ENCODE measurements at places on chromosomes 2 and 18.
A peak's percentile ranks its signal among the peaks of the same experiment; 100 is the strongest.

DNA sequence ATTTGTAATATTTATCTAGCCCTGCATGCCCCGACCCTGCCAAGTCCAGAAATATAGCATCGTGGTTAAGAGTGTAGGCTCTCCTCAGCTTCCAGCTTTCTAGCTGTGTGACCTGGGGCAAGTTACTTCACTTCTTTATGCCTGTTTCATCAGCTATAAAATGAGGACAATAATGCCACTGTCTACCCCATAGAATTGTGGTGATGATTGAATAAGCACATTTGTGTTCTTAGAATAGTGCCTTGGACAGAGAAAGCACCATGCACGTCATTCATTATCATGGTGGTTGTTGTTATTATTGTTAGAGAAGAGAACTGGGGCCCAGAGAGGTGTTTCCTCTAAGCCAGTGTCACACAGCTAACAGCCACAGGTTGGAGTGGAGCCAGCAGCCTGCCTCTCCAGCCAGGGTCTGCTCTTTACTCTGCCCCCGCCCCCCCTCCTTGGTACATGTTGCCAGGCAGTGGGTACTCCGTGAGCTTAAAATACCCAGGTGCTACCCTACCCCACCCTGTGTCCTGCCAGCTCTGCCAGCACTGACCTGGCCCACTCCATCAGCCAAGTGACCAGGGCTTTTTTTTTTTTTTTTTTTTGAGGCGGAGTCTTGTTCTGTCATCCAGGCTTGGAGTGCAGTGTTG lies 202.1 kb downstream of the CTIF start:
- DNase-seq: no peak

- DNase-seq: no peak
Observed at GRCh38 chr2:74843899-74844298, 10.0 kb downstream of the HK2 start.

DNA sequence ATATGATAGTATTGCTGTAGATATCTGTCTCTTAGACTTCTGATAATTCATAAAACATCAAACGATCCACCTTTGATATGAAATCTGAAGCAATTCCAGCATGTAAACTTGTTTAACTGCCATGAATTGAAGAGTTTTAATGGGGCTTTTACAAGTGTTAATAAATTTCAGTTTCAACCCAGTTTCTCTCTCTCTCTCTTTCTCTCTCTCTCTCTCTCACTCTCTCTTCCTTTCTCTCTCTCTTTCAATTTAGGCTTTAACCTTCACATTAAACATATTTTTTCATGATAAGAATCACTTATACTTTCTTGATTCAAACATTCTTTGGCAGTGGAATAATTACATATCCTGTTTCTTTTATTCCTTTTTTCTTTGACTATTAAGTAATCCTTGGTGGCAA lies 296.1 kb downstream of the EPHA4 start:
- DNase-seq: no peak

DNA sequence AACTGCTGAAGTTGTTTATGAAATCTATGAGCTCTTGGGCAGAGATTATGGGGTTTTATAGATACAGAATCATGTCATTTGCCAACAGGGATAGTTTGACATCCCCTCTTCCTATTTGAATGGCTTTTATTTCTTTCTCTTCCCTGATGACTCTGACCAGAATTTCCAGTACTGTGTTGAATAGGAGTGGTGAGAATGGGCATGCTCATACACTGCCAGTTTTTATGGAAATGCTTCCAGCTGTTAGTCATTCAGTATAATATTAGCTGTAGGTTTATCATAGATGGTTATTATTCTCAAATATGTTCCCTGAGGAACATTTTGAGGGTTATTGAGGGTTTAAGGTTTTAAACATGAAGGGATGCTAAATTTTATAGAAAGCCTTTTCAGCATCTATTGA lies 121.2 kb downstream of the NR4A2 start:
- DNase-seq: no peak

GRCh38 chr2:104046466-104046865 lies 807.4 kb upstream of the POU3F3 start:
- DNase-seq: no peak

DNA sequence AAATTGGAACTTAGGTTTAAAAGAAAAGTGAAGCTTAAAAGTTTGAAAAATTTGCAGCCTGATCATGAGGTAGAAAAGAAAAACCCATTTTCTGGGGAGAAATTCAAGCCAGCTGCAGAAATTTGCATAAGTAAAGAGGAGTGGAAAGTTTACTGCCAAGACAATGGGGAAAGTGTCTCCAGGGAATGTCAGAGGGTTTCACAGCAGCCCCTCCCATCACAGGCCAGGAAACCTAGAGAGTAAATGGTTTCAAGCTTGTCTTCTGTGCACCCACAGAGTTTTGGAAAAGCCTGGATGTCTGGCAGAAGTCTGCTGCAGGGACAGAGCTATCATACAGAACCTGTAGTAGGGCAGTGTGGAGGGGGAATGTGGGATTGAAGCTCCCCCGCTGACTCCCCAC lies 254.0 kb upstream of the FSIP2 start:
- DNase-seq: no peak

GRCh38 chr2:200975672-200976071 lies 12.2 kb upstream of the ORC2 start:
- DNase-seq: no peak

DNA sequence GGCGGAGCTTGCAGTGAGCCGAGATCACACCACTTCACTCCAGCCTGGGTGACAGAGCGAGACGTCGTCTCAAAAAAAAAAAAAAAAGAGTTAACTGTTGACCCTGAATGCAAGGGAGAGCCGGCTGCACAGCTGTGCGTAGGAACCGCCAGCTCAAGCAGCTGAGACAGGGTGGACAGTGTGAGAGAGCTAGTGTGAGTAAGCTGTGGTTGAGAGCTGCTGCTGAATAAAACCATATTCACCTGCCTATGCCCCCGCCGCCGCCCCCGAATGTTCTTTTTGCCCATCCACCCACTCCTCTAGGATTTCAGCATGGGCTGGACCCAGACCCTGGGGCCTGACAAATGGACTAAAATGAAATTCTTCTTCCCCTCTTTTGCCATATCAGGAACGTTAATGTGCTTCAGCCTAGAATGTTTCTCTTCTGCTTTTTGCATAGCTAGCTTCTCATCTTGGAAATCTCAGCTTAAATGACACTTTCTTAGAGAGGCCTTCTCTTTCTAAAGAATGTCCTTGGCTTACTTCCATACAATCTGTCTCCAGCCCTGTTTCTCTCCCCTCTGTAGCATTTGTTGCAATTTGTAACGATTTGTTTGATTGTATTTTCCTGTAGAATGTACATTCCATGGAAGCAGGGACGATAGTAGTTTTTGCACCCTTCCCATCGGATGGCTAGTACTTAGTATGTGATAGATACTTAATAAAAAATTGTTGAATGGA lies 142.7 kb downstream of the KLHL14 start:
- DNase-seq: no peak

DNA sequence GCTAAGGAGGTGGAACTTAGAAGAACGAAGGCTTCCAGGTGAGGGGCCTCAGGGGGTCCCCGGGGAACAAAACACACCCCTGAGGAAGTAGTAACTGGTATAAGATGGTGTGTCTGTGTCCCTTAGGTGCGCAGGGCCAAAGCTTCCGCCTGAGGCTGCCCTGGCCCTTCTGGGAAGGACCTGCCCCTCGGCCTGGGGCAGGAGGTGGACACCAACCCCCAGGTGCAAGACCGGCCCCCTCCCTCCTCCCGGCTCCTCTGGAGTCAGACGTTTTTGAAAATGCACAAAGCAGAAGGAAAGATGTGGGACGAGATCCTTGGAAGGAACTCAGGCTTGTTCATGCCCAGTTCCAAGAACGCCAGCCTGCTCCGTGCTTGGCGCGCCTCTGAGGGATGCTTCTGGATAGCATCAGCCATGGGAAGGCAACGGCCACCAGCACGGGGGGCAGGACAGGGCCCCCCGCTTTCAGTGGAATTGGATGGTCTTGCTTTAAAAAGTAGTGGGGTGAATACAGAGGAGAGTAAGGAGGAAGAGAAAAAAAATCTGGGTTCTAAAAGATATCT lies 37.5 kb downstream of the MYT1L start:
- DNase-seq: no peak

DNA sequence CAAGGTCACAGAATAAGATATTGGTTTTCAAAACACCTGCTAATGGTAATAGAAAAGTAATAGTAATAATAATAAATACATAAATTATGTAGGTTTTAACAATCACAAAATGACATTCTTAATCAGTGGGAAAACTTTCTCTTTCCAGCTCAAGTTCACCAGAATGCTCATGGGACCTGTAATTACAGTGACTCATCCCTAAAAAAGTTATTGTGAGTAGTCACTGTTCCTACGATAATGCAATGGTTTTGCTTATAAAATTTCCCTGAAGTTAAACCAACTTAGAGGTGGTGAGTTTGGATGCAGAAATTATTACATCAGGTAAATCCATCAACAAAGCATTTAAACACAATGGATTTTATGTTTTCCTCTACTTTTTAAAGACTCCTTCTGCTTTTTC lies 502.3 kb downstream of the PID1 start:
- DNase-seq: no peak

- no peak for DNase-seq
Observed at GRCh38 chr18:26642440-26643348, 94.3 kb upstream of the KCTD1 start.

GRCh38 chr2:85355073-85355410 lies 473 bp downstream of the ELMOD3 start:
- no peak for DNase-seq

- DNase-seq: no peak
Observed at GRCh38 chr18:24170360-24170759, 31.5 kb downstream of the CABYR start.

- DNase-seq: no peak
Observed at GRCh38 chr2:85254540-85255300, 73.1 kb downstream of the TGOLN2 start.

DNA sequence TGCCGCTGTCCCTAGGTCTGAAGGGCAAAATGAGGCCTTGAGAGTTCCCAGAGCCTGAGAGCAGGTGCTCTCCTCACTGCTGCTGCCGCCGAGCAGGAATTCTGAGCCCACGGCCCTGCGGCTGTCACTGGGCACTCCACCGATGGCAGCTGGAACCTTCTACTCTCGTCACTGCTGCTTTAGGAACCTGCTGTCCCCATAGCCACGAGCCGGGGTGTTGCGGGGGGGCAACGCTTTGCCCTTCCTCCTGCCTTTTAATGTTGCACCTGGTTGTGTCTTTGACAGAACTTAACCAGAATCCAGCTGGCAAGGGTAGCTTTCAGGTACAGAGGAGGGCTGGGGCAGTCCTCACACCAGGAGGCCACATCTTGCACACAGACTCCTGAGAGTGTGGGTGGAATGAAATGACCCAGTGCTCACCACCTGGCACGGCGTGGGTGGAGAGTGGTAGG lies 32.3 kb downstream of the NCK2 start:
- no peak for DNase-seq

DNA sequence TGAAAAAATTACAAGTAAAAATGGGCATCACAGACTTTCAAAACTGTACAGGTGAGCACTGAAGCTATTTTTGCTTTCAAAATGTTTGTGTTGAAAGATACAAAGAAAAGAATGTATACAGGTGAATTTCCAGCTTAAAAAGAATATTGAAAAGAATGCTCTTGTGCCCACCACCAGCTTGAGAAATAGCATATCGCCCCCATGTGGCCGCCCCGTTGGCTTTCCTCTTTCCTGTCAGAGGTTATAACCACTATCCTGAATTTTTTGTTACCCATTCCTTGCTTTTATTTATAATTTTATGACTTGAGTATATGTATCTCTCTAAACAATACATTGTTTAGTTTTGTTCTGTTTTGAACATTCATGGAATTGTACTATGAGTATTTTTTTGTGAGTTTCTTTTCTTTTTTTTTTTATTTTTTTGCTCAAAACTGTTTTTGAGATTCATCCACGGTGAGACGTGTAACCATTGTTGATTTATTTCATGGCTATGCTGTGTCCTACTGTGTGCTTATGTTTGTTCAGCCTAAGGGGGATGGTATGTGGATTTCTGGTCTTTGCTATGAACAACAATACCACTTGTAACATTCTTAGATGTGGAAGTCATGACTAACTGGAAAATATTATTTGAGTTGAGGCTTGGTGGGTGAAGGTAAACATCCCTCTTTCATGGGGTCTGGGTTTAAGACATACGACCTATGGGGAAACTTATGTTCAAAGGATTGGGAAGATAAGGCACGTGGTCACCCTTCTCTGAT lies 11.6 kb downstream of the TRPM8 start:
- DNase-seq: peak; percentile 23

GRCh38 chr2:209771474-209772289 lies at the start of gene UNC80:
Gene UNC80, plus strand, starts transcription at chr2:209771832. Its CDS starts 241 bp downstream, at chr2:209772073.
- no peak for DNase-seq

GRCh38 chr2:20448977-20449306 lies 2.1 kb downstream of the RHOB start:
- no peak for DNase-seq

DNA sequence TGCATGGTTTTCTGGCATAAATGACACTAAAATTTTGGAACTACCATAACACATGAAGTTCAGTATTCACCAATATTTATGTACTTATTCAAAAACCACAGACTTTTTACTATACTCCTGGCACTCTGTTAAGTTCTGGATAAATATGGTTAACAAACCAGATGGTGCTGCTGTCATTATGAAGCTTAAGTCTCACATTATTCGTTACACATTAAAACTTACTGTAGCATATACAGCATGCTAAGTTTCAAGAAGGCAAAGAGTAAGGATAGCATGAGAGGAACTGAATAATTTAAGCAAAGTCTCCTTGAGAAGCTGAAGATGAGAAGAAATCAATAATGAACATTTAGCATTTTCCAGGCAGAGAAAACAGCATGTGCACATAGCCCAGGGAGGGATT lies 929.5 kb downstream of the NRXN1 start:
- no peak for DNase-seq

GRCh38 chr2:84031312-84032050 lies 427.6 kb downstream of the SUCLG1 start:
- DNase-seq: no peak

DNA sequence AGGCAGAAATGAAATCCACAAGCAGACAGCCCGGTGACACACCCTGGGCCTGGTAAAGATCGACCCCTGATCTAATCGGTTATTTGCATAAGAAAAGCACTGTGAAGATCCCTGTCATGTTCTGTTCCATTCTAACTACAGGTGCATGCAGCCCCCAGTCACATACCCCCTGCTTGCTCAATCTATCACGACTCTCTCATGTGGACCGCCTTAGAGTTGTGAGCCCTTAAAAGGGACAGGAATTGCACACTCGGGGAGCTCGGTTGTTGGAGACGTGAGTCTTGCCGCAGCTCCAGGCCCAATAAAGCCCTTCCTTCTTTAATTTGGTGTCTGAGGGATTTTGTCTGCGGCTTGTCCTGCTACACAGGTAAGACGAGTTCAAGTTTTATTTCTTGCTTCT lies 13.4 kb upstream of the IL1B start:
- DNase-seq: no peak

DNA sequence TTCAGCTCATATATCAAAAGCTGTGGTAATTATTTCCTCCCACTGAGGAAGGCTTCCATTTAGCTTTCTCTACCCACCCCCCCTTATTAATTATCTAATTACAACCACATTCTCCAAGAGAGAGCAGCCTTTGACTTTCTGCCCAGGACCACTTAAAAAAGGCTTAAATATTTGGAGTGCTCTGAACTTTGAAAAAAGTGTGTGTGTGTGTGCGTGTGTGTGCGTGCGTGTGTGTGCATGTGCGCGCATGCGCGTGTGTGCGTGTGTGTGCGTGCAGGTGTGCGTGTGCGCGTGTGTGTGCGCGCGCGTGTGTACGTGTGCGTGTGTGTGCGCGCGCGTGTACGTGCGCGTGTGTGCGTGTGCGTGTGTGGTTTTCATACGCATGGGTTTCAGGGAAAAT lies 57.8 kb downstream of the TWIST2 start:
- DNase-seq: no peak

All from activated CD4-positive, alpha-beta T cell treated with anti-CD3 and anti-CD28 coated beads for 24 hours (primary cell).